ENCODE measurements at places on chromosomes 6 and 20.

DNA sequence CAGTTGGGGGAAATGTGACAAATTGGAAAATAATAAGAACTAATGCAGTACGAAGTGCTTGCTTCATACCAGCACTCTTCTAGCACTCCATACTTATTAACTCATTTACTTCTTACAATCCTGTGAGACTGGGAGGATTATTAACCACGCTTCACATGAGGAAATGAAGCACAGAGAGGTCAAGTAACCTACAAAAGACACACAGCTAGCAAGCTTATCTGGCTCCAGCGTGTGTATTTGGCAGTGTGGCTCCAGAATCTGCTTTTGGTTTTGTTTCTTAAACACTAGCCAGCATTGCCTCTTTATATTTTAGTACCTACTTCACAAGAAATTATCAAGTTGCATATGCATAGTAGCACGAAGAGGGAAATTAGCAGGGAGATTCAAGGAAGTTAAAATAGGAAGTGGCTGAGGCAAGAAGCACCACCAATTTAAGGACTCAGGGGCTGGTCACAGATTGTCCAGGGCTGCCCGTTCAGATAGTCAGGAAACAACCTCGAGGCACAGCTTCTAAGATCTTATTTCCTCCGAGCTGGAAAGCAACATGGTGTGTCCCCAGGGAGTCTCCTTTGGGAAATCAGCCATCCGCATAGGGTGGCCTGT is 302.7 kb upstream of the PRDM1 start:
- no peak for DNase-seq

DNA sequence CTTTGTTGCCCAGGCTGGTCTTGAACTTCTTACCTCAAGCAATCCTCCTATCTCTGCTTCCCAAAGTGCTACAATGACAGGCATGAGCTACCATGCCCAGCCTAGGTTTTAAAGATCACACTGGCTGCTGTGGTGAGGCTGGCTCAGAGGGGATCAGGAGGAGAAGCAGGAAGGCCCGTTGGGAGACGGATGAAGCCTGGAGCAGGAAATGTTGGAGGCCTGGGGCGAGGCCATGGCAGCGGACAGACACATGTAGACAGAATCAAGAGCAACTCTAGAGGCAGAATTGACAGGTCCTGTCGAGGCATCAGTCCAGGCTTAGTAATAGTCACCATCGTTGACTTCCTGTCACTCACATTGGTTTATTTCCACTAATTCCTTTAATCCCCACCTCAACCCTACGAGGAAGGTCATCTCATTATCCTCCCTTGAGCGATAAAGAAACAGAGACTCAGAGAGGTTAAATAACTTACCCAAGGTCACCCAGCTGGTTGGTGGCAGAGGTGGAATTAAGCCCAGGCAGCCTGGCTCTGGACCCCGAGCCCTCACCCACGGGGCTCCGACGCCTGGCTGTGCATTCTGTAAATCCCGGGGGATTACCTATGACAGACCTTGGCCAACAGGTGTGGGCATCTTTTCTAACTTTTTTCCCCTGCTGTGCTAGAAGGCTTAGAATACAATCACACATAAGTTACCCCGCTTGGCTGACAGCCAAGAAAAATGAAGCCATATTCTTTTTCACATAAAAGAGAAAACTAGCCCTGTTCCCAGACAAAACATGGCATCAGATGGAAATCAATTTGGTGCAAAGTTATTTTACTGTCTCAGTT is 113.4 kb downstream of the EYA2 start:
- DNase-seq: no peak

DNA sequence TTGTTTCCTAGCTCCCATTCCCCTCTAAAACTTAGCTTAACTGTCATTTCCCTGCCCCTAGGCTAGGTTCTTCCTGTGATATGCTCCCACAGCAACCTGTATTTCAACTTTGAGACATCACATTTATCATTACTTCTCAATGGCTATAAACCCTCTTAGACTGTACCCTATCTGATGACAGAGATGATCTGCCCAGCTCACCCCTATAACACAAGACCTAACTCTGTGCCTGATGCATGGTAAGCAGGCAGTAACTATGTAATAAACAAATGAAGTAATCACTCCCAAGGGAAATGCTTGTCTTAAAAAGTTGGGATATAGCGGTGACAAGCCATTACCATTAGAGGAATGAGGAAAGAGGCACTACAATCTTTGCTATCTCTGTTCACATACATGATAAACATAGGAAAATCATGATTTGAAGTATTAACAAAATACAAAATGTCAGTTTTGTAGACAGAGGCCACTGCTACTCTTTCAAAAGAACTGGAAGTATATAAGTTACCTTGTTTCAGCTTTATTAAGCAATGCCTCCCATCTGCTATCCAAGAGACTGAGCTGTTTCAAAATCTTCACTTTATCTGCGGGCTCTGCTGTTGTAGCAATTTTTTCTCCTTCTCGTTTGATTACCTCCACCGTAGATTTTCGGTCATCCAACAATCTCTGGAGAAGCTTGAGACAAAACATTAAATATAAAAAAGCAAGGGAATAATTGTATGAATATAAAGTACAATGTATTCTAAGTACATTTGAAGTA is 110.7 kb downstream of the DST start:
- DNase-seq: no peak

GRCh38 chr6:166877906-166878305 is 78.4 kb downstream of the RNASET2 start:
- no peak for DNase-seq

GRCh38 chr6:169852504-169853195 is 101.2 kb downstream of the ERMARD start:
- DNase-seq: no peak

DNA sequence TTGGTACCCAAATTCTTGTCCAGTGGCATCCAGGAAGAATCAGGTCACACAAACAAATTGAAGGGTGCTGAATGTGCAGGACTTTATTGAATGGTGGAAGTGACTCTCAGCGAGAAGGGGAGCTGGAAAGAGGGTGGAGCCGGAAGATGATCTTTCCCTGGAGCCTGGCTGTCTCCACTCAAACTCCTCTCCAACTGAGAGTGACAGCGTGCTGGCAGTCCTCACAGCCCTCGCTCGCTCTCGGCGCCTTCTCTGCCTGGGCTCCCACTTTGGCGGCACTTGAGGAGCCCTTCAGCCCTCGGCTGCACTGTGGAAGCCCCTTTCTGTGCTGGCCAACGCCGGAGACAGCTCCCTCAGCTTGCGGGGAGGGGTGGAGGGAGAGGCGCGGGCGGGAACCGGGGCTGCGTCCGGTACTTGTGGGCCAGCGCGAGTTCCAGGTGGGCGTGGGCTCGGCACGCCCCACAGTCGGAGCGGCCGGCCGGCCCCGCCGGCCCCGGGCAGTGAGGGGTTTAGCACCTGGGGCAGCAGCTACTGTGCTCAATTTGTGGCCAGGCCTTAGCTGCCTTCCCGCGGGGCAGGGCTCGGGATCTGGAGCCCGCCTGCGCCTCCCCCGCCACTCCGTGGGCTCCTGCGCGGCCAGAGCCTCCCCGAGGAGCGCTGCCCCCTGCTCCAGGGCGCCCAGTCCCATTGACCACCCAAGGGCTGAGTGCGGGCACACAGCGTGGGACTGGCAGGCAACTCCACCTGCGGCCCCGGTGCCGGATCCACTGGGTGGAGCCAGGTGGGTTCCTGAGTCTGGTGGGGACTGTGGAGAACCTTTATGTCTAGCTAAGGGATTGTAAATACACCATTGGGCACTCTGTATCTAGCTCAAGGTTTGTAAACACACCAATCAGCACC is 26.7 kb upstream of the MBOAT1 start:
- no peak for DNase-seq

GRCh38 chr6:6582131-6582530 is 6.4 kb upstream of the LY86 start:
- no peak for DNase-seq

GRCh38 chr6:37535759-37536490 is 36.2 kb upstream of the CCDC167 start:
- no peak for DNase-seq

- DNase-seq: no peak
Measured at GRCh38 chr6:3277851-3278416, 19.2 kb downstream of the PSMG4 start.

- no peak for DNase-seq
Measured at GRCh38 chr6:25452031-25452430, 172.9 kb downstream of the CARMIL1 start.

DNA sequence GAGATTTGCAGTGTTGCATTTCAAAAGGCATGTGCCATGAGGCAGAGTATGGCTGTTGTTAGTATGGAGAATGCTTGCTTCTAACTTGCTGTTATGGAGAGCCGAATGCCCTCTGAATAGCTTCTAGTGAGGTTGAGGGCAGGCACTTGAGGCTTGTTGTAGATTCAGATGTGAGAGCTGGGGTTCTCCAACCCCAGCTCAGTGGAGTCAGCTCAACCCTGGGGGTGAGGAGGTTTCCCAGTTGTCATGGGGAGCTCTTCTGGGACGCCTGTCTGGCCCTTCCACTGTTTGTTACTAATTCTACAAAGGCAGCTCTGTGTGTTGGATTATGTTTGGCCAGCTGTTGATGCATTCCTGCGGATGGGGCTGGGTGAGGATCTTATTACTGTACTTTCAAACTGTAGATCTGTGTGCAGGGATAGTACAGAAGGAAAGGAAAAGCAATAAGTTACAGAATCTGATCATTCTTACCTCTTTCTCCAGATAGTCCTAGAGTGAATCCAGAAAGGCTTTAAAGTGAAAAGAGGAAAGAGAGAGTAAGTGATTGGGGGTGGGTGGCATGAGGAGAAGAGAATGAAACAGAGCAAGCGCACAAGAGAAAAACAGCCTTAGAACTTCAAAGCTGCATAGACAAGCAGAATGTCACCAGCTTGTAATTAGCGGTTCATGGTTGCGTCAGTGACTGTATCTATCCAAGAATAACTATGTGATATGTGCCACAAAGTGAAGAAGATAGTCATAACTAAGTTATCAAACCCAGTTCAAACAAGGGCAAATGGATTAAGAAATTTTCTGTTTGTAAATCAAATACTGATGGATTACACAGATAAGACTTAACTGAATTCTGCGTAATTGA is 148.7 kb downstream of the PRL start:
- DNase-seq: no peak

- peak; percentile 89 for DNase-seq
Measured at GRCh38 chr20:19688031-19688806, 69.8 kb upstream of the RIN2 start.

DNA sequence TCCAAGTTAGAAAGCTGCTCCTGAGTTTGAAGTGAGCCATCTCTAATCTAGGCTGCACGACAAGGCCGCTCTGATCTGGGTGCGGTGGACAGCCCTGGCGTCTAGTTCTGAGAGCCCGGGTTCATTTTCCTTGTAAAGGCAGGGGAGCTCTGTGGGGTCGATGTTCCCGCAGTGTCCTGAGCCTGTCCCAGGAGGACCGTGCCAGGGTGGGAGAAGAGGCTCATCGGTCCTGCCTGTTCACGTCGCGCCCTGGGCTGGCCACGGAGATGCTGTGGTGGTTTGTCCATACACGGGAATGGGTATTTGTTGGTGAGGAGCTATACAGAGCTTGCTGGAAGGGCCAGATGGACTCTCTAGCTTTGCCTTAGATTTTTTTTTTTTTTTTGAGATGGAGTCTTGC is 27.0 kb downstream of the PSMG4 start:
- no peak for DNase-seq

DNA sequence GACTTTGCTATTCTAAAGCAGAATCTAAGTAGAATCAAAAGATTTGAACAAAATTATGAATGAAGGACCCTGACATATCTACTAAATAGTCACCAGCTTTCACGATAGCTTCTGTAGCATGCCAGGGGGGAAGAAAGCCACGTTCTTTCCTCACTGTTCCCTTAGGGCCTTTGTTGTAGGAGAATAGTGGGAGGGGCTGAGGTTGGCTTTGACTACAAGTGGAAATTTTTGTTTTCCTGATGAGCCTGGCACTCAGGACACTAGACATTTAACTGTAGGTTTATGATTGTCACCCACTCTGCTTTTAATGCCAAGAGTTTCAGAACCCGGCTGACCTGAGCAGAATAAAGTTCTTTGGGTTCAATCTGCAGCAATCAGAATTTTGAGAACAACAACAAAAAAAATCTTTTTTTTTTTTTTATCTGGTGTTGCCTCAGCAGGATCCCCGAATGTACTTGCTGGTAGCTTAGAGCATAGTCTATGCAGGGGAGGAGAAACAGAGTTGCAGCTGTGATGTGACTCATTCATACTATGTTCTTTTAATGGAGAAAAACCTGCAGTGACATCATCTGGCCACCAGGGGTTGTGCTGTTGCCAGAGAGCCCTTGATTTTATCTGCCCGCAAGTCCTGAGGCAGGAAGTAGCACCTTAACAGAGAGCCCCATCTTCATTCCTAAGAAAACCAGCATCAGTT is 38.5 kb downstream of the TPD52L1 start:
- peak; percentile 58 for DNase-seq

DNA sequence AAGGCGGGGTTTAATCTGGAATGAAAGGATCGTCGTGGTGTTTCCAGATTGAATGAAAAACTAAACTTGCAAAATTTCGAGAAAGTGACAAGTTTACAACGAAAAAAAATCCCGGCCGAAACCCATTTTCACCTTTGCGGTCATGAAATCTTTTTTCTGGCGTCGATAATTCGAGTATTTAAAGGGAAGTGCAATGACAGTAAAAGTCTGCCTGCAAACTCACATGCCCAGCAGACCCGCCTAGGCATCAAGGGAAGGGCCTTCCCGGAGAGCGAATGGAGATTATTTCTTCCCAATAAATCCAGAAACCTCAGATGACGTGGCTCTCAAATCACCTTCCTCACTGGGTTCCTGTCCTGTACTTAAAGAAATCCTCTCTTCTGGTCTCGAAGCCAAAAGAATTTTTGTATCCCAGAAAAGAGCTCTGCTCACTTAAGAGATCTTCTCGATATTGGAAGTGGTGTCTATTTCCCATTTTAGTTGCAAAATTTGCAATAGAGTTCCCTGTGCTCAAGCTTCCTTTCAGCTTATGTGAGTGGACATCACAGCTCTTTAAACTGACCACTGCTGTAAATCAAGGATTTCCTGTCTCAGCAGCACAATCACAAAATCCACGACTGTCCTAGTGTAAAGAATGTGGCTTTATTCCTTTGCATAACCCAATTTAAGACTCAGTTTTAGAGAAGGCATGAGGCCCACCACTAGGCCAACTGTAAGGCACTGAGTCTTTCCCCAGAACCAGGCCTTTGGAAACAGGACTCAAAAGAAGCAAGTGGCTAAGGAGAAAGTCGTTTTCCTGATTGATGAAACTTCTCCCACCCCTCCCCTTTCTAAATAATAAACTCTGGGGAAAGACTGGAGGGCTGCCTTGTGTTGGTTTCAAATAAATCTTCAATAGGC is 3.9 kb downstream of the OLIG3 start:
- no peak for DNase-seq

GRCh38 chr6:42514745-42515144 is 49.1 kb upstream of the UBR2 start:
- no peak for DNase-seq

GRCh38 chr6:169851641-169852503 is 100.5 kb downstream of the ERMARD start:
- no peak for DNase-seq

- no peak for DNase-seq
Measured at GRCh38 chr6:124110514-124110913, 306.8 kb downstream of the NKAIN2 start.

GRCh38 chr6:168078175-168078942 is 653 bp downstream of the FRMD1 start:
- no peak for DNase-seq
